ENCODE measurements at places on chromosomes 5 and 9.
A peak's percentile ranks its signal among the peaks of the same experiment; 100 is the strongest.

DNA sequence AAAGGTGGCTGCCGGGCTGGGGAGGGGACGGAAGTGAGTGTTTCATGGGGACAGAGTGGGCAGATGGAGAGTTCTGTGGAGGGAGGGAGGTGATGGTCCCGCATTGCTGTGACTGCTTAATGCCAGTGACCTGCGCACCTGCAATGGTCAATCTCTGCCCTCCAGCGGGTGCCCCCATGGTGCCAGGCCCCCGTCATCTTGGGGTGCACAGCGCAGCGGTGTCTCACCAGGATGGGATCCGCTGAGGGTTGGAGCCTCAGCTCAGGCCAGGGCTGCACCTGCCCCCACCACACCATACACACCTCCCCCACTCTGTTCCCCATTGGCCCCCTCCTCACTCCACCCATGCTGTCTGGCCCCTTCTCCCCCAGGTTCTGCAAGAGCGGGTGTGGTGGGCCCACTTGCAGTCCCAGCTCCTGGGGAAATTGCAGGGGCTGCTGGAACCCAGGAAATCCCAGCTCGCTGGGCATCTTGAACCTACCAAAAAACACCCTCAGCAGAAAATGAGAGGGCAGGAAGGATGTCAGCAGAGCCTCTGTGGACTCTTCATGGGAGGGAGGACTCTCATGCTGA lies 12.1 kb upstream of the CAMSAP1 start:
- DNase-seq = no peak

DNA sequence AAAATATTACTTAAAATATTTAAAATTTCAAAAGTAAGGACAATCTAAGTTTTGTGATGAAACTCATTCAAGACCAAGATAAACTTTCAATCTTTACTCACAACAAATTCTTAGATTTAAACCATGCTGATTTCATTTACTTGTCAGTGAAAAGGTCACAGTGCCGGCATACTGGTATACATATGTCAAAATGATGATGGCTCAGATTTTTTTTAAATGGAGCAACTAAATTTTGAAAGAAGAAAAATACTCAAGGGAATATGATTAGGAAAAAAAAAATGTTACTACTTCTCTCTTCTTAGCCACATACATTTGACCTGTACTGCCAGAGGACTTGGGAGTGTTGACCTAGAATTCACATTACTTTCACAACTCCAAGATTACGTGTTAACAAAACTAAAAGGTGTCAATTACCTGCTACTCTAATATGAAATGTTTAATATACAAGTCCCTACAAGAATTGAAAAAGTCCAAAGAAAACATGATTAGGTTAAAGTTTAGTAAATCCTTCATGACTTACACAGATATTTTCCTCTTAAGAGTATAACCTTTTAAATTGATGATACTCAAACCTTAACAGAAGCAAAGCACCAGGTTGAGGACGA lies 4.6 kb downstream of the EFNA5 start:
- peak; percentile 22 for DNase-seq

GRCh38 chr5:79947567-79947966 lies 43.5 kb downstream of the MTX3 start:
- DNase-seq = no peak

GRCh38 chr5:107418071-107418470 lies 252.7 kb downstream of the EFNA5 start:
- DNase-seq = no peak

DNA sequence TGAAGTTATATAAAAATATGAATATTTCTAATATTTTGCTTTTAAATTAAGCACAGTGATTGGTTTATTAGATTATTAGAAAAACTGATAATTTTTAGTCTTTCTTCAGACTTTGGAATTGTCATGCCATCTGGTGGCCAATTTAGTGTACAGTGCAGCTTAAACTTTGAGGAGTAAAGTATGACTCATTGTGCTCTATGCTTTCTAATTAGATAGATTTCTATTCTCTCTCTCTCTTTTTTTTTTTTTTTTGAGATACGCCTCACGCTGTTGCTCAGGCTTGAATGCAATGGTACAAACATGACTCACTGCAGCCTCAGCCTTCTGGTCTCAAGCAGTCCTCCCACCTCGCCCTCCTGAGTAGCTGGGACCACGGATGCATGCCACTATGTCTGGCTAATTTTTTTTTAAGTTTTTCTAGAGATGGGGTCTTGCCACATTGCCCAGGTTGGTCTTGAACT lies 42.1 kb upstream of the GPR21 start:
- DNase-seq = peak; percentile 93

DNA sequence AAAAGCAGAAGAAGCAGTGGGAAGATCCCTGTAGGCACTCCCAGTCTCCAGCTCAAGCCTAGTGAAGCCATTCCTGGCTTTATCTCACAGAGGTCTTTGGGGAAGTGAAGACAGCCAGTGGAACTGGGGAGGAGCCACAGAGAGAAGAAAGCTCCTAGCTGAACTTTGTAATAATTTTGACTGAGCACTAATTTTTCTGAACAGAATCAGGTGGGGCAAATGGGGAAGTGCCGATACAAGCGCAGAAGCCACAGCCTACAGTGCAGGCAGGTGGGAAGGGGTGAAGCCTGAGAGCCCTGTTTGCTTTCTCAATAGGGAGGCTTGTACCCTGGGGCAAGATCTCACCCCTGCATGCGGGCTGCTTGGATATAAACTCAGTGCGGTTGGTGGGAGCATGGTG lies 48.4 kb upstream of the SNAPC3 start:
- DNase-seq = no peak

DNA sequence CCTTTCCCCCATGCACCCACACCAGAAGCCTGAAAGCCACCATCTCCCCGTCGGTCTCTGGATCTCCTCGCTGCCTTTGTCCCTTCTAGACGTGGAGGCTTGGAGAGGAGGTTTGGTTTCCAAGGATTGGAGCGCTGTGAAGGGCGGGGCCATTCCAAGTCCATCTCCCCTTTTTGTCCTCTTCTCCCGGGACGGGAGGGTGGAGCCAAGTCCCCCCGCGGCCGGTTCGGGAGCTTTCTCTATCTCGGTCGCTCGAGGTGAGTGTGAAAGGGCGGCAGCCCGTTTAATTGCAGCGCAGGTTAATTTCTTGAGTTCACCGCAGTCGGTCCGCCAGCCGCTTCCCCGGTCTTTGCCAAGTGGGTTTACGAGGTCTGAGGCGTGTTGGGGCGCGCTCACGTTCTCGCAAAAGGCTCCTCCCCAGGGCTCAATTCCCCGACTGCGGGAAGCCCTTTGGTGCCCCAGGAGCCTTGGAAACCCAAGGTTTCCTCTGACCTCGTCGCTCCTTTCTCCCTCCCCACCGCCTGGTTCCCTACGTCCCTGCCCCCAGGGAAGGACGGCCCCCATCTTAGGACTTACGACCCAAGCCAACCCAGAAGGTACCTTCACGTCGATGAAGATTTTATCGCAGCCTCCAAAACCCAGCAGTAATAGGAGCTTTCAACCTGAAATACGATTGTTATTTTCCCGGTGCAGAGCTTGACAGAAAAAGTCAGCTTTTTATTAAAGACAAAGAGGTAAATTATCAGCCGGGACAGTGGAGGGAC lies 2.8 kb upstream of the ZNF462 start:
- peak; percentile 16 for DNase-seq

GRCh38 chr9:4781408-4781807 lies 11.3 kb upstream of the RCL1 start:
- no peak for DNase-seq

- DNase-seq = no peak
Observed at GRCh38 chr5:4661326-4661725, 478.8 kb upstream of the ADAMTS16 start.

DNA sequence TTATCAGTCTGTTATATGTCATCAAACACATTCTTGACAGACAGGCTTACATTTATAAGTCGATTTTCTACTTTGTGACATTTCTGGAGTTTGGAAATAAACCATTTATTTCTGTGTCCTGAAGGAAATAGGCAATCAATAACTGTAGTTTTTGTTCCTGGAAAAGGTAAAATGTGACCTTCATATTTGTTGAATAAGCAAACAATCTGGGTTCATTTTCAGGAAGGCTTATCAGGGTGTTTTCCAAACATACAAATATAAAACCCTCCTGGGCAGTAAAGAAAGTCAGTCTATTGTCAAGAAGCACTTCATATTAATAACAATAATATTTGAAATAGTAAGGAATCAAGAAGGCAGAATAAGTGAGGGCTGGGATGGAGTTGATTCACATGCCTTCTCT lies 195.0 kb downstream of the SNCAIP start:
- no peak for DNase-seq

DNA sequence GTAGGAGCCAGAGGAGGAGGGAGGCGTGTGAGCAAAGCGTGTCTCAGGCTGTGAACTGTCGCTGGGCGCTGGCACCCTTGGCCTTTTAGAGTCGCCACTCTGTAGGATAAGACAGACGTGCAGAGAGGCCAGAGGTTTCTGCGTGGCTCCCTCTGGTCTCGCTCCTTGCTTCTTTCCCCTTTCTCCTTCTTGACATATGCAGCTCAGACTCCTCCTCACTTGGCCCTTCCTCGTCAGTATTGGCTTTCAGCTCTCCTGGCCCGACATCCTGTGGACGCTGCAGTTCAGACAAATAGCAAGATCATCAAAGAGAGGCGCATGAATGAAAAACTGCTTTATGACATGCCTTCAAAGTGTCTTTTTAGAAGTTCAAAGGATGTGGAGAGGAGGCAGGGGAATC lies 116.8 kb upstream of the SPRY4 start:
- DNase-seq = no peak

DNA sequence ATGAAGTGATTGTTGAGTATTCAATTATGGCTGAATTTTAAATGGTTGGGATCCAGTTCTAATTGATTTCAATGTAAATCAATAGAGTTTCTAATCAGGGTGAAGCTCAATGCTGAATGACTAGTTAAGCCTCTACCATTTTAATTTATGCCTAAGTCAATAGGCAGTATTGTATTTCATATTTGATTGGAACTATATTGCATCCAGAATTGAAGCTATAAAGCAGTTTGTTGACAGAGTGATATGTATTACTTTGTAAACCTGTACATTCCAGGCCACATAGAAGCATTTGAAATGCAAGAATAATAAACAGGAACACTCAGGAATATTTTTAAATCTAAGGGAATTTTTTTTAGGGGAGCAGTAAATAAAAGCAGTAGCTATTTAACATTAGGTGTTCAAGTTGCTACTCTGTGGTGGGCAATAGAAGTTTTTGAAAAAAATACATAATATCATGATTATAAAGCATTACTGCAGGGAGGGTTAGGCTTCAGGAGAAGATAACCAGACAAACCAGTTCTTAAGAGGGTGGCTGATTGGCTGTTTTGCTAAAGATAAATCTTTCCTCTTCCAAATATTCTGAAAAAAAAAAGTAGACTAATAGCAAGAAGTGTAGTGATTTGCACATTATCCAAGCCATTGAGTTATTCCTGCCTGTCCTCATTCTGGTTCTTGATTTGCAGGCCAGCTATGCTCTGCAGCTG lies 492.0 kb upstream of the MEF2C start:
- DNase-seq = no peak

DNA sequence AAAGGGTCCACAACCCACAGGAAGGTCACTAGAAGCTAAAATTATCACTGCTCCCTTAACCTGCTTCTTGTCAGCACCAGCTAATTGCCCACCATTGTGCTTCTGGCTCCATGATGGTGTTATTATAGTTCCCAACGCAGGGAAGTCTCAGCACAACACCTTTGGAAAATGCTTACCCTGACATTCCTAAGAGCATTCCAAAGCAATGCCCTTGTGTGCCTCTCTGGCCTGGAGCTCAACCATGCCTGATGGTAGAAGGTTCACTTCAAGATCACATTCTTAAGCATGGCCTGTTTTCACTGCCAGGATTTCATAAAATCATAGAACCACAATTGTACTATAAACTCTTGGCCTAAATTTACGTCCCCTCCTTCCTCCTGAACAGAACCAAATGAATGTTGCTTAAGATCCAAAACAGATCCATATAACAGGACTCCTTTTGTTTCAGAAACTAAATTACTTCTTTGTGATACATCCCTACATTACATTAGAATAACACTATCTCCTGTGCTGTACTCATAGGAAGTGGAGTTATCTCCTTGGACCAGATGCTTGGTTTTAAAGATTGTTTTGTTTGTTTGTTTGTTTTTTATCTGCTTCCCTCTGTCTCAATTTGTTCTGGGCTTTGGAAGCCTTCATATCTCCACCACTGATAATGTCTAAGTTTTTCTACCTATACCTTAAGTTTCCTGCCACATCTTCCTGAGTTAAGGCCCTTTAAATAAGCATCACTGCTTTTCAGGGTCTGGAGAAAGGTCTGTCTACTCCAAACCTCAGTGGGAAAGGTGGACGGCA lies 32.1 kb downstream of the ARL15 start:
- DNase-seq = peak; percentile 22

- DNase-seq = peak; percentile 63
Observed at GRCh38 chr5:57650360-57651069, 167.9 kb upstream of the ACTBL2 start.

DNA sequence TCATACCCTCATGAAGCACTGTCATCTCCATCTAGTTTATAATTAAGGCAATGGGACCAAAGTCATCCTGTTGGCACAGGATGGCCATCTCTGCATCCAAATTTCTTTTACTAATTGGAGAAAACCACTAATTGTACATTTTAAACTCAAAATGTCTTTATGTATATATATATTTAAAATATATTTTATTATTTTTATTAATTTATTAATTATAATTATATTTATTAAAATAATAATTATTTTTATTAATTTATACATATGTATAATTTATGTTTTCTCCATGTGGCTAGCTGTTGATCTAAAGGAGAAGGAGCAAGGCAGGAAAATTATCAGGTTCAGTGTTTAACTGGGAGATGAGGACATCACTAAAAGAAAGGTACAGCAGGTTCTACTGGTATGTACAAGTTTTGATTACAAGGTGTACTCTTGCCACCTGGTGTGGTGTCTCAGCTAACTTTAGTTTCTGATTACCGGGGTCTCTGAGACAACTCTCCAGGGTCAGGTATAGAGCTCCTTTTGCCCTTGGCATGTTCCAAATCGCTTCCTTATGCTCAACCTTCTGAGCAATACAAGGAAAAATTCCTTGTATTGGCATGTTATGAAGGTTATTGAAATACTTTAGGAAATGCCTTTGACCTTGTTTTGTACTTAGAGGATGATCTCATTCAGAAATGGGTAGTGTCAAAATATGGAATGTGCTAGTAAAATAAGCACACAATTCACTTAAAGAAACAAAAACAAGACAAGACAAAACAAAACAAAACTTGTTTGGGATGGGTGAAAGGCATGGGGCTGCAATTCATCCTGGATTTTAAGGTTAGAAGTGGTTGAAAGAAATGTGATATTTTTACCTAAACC lies 79.6 kb downstream of the GHR start:
- peak; percentile 8 for DNase-seq

- peak; percentile 52 for DNase-seq
Observed at GRCh38 chr5:154858972-154859871, 795 bp downstream of the CNOT8 start.

DNA sequence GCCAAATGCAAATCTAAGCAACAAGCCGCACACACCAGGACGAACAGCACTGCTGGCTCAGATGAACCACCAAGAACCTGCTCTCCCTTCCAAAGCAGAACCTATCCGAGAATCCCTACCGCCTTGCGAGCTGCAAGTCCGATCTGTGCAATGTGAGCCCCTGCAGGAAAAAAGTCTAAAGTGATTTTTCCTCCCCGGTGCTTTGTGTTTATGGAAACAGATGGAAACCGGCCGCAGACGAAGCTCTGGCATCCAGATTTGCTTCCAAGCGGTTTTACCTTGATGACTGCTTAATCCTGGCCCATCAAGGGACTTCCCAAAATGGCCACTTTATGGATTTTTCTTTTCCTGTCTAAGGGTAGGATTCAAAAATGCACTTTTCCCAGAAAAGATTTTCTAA lies 112.5 kb downstream of the VAV2 start:
- no peak for DNase-seq

Data from adipocyte (in vitro differentiated cells).